AG09319 (cell line): ENCODE measurements at places on chromosomes 3 and 15.
A peak's percentile ranks its signal among the peaks of the same experiment; 100 is the strongest.

GRCh38 chr15:85094685-85095084 is 113.0 kb downstream of the PDE8A start:
- DNase-seq: no peak

GRCh38 chr15:80328496-80328895 is 75.7 kb upstream of the ARNT2 start:
- no peak for DNase-seq

DNA sequence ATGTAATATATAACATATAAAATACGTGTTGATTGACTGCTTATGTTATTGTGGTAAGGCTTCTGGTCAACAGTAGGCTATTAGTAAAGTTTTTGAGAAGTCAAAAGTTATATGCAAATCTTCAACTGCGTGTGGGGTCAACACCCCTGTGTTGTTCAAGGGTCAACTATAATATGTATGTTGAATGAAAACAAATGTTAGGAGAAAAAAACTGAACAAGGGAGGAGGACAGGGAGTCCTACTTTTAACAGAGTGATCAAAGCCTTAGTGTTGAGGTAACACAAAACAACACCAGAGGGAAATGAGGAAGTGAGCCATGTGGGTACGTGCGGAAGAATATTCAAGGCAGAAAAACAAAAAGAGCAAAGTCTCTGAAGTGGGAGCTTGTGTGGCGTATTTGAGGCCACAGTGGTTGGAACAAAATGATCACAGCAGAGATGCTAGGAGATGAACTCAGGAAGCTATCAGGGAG is 62.5 kb downstream of the SFMBT1 start:
- no peak for DNase-seq

- no peak for DNase-seq
These were observed 15.6 kb downstream of the INSYN1 start for GRCh38 chr15:73737535-73737934.

GRCh38 chr3:160617636-160618035 is 52.3 kb upstream of the KPNA4 start:
- DNase-seq: no peak

- DNase-seq: no peak
These were observed 43.6 kb downstream of the PIK3R4 start for GRCh38 chr3:130702985-130703384.

DNA sequence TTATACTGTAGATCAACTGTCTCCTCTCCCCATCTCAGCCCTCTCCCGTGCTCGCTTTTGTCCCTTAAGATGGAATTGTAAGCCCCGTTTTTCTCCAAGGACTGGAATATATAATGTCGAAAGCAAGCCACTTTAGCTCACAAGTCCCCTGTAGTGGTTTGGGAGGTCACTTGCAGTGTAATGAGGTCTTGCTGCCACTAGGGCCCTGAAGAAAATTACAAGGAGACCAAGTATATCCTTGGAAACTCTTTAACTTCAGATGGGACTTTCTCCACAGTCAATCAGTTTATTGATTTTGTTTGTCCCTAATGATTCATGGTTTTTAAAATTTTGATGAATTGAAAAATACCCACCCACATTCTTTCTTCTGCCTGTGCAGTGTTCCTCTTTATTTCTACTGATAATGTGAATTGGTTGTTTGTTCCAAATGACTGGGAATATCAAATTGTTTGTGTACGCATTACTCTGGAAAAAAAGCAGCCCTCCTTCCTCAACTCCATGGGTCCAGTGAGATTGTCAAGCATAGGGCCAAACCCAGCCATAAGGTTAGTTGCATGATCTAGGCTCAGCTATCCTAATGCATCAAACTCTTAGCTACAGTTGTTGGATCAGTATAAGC is 294.8 kb downstream of the MCTP2 start:
- no peak for DNase-seq

GRCh38 chr3:160796813-160797164 is 40.8 kb downstream of the PPM1L start:
- no peak for DNase-seq

DNA sequence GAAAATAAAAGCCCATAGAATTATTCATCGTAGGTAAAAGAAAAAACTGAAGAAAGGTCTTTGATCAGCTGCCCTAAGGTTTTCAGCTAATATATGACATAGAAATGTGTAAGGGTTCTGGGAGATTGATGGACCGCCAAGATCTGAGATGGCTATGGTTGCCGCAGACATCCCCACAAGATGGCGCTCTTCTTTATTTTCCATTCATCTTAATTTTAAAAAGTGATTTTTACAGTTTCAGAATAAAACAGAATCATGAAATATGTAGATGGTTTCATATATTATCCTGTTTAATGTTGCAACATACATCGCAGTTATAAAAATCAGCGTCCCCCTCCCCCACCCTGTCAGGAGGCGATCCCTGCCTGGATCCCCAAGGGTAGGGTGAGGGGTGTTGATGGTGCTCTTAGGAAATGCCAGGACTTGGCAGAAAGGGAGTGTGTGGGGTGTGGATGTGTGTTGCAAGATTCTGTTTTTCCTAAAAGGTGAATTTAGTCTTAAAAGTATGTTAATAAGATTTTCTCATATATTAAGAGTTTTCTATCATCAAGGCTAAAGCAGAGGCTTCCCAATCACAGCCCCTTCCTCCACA is 68.8 kb downstream of the ANXA2 start:
- no peak for DNase-seq

DNA sequence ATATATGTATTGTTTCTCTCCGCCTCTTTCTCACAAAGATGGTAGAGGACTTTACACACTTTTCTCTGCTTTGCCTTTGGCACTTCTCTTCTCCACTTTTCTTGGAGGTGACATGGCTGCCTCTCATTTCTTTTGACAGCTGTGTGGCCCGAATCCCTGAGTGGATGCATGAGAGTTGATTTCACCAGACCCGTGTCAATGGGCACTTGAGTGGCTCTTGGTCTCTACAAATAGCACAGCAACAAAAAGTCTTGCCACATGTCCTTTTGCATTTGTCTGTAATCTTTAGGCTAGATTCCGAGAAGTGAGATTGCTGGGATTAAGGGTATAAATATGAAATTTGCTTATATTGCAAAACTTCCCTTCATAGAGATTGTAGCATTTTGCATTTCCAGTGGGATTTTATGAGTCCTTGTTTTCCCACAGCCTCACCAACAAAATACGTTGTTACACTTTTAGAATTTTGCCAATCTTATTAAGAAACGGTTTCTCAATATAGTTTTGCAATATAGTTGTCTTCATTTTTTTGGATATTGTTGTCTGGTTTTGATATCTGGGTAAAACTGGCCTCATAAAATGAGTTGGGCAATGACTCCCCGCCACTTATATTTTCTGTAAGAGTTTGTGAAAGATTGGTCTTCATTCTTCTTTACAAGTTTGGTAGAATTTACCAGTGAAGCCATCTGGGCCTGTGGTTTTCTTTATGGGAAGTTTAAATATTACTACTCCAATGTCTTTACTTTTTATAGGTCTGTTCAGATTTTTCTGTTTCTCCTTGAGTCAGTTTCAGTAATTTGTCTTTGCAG is 5.2 kb upstream of the TRPM1 start:
- no peak for DNase-seq

- DNase-seq: no peak
These were observed 259.9 kb upstream of the NR2F2 start for GRCh38 chr15:96070636-96071035.

DNA sequence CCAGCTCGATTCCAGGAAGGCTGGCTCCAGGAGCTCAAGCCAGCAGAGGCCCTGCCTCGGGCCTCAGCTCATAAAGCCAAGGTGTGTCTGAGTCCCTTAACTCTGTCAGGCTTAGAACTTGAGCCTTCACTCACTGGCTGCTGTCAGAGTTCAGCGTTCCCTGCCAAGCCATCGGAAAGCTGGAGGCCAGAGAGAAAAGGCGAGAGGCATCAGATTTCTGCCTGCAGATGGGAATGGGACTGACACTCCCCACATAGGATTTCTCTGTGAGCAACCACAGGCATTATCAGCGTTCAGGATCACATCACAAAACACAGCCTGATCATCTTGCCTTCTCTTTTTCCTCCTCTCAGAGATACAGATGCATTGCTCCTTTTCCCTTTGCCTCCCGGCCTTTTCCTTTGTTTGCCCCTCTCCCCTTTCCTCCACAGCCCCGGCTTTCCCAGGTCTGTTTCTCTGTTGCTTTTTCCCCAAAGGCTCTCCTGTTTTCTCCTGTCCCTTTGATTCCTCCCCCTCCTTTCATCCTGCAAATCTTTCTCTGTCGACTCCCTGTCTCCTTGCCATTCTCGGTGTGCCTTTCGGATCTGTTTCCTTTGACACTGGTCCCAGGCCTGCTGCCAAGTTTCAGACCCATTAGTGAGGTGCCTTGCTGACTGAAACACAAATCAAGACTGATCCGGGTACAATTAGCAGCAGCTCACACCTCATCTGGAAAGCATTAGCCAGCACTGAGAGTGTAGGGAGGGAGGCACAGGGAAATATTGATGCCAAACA is 44.5 kb upstream of the BOC start:
- DNase-seq: peak; percentile 54

DNA sequence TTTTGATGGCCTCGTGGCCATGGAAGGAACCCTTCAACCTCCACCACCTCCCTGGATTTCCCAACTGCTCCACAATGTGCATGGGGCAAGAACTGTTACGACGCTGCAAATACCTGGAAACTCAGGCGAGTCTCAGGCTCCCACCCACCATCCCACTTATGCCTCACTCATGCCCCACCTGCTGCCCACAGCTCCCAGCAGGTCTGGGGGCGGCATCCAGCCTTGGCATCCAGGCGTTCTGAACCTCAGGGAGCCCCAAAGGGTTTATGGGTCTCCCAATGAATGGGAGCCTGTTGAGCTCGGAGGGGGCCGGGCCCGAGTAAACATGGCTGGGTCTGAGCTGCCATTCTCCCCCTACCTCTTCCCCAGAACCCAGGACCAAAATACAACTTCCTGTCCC is 2.0 kb upstream of the PTH1R start:
- no peak for DNase-seq

DNA sequence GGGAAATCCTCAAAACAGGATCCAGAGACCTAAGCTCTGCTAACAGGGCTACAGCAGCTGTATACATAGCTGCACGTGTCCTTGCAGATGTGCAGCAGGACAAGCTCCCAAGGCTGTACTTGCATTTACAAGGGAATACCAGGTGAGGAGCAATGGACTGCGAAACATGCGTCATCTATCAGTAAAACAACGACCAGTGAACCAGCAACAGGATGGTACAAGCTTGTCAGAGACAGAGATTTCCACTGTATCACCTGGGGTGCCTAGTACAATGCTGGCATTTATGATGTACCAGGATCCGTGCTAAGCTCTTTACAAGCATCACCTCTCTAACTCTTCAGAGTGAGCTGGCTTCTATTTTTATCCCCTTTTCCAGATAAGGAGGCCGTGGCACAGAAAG is 227.3 kb downstream of the FOXP1 start:
- DNase-seq: no peak

- DNase-seq: no peak
These were observed 631 bp upstream of the CNBP start for GRCh38 chr3:129184396-129184657.

DNA sequence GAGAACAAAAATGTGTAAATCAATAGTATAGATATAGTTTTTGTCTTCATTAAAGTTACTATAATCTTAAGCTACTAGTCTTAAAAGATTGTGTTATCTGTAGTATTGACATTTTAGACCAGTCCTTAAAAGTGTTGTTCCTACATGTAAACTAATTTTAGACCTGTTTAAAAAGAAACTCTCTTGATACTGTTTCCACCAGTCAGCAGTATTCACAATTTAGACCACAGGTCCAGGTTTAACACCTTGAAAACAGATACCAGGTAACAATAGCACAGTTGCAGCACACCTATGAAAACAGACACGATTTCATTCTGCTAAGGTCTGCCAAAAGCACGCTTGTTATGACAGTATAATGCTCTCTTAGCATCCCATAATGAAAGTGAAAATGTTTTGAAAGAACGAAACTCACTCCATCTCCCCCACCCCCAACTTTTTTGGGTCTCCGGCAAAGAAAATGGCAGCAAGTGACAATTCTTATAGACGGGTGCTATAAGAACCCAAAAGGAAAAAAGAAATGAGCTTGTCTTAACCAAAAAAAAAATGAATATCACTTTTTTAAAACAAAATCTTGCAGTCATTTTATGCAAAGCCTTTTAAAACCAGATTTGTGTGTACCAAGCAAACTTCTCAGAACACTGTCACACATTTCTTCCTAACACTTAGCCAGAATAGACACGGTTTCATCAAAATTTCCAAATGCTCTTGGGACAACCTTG is 1.6 kb downstream of the EIF4E3 start:
- DNase-seq: no peak

DNA sequence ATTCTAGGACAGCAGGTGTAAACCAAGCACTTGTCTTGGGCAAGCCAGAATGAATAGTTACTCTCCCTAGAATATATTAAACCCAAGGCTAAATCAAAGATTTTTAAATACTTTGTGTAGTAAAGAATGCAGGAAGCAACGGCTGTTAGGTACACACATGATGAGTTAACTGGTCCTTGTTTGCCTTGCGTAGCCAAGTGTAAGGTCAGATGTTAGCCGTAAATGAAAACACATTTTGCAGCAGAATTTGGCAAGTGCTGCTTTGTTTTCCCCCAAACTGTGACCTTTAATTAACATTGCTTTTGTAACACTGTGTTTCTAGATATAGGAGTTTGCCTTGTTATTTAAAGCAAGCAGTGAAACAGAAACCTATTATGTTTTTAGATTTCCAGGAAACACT is 368.7 kb downstream of the IL5RA start:
- no peak for DNase-seq

GRCh38 chr15:62931650-62932049 is 110.9 kb upstream of the TPM1 start:
- no peak for DNase-seq

DNA sequence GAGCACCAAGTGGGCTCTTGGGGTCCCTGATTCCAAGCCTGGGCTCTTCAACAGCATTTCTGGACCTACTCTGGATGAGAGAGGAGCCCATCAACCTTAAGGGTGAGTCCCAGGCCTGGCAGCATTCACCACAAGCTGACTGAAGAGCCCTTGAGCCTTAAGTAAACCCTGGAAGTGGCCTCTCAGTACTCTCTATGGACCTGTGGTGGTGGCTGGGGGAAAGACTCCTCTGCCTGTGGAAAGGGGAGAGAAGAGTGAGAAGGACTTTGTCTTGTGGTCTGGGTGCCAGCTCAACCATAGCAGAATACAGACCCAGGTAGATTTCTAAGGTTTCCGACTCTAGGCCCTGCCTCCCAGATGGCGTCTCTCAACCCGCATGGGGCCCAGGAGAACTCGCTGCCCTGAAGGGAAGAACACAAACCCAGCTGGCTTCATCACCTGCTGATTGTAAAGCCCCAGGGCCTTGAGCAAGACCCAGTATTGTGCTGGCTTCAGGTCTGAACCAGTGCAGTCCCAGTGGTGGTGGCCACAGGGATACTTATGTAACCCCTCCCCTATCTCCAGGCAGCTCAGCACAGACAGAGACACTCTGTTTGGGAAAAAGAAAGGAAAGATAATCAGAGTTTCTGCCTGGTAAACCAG is 71.4 kb downstream of the TFDP2 start:
- DNase-seq: no peak

GRCh38 chr3:128906031-128906803 is 26.8 kb downstream of the ACAD9 start:
- no peak for DNase-seq

- DNase-seq: no peak
These were observed 98.9 kb upstream of the CHL1 start for GRCh38 chr3:97417-98258.
